HepG2 (cell line): ENCODE measurements at places on chromosomes 3 and 15.

DNA sequence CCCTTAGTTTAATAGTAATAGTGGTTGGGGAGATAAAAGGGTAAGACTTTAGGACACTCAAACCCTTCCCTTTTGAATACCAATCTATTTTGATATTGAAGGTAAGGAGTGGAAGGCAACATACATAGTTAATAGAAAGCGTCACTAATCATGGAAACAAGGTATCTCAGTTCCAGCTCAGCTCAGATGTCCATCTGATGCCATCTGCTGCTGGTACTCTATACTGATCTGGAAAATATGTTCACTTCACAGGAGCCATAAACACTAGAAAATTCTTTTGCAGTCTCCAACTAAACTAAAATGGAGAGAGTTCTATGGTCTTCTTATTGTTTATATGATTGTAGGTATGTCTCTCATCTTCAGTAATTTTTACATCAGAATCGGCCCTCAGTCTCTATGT, 1777.1 kb downstream of the OTOL1 start:
- no peak overlapping the region for H3K27ac ChIP-seq
- no peak for DNase-seq
- H3K36me3 ChIP-seq, result no peaks in the 10 kb centered on the region
- H3K27me3 ChIP-seq, result no peaks in the 10 kb centered on the region
- no peaks in the 10 kb centered on the region for H3K4me1 ChIP-seq
- no peak overlapping the region for H3K4me3 ChIP-seq

DNA sequence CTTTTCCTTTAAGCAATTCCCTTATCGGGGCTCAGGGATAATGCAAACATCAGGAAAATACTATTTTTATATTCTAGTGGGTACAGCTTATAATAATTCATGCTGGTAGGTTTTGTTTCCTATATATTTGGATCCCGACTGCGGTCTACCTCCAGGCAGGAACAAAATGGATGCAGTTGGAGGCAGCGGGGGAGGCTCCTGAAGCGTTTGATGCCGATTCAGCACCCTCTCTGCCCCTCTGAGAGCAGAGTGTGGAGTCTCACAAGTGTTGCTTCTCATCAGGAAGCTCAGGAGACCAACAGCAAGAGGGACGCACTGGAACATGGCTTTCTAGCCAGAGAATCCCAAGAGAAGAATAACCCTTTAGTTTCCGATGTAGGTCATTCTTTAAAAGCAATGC, 104.9 kb downstream of the RORA start:
- DNase-seq, result no peak
- H3K27ac ChIP-seq, result no peak overlapping the region
- H3K27me3 ChIP-seq, result peaks cover 15% of the 10 kb centered on the region; the same call in 2 of the 3 replicates
- H3K4me3 ChIP-seq, result no peak overlapping the region

DNA sequence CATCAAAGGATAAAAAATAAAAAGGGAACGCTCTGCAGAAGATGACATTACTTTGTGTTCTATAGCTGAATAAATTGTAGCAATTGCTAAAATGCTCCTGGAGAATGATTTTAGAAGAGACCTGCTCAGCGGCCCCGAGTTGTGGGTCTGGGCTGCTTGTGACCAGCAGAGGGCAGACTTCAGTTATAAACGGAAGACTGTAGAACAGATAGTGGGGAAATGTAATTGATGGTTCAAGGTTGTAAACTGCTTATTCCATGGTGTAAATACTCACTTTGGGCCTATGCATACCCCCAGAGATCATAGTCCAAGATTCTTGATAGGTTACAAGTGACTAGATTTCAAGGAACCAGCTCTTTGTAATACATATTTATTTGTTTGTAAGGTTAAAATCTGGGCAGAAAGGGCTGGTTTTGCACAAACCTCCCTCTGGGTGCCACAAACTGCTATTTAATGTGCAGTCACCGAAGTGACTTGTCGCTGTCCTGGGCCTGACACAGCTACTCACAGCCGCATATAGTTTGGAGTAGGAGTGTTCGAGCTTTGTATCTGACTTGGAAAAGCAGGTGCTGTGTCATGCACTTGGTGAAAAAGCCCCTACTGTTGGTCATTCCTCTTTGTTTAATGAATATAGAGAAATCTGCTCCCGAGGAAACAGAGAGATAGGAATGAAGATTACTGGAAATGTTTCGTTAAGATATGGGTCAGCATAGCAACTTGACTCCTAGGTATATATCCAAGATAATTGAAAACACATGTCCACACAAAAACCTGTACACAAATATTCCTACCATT, 34.7 kb upstream of the NDUFB4 start:
- no peak overlapping the region for H3K4me3 ChIP-seq
- peaks cover 8% of the 10 kb centered on the region; the same call in 1 of the 3 replicates for H3K27me3 ChIP-seq
- peak; percentile 35 for DNase-seq
- H3K36me3 ChIP-seq, result no peaks in the 10 kb centered on the region
- peaks cover 23% of the 10 kb centered on the region for H3K4me1 ChIP-seq
- H3K27ac ChIP-seq, result no peak overlapping the region

GRCh38 chr3:114624047-114624445, 330.2 kb downstream of the TIGIT start:
- no peaks in the 10 kb centered on the region for H3K36me3 ChIP-seq
- peak; percentile 9 for DNase-seq
- H3K27me3 ChIP-seq, result no peaks in the 10 kb centered on the region
- H3K4me1 ChIP-seq, result peaks cover 39% of the 10 kb centered on the region
- peak overlapping the region; percentile 57 for H3K4me3 ChIP-seq

- no peak overlapping the region for H3K4me3 ChIP-seq
- H3K4me1 ChIP-seq, result no peaks in the 10 kb centered on the region
- DNase-seq, result no peak
- no peaks in the 10 kb centered on the region for H3K36me3 ChIP-seq
- H3K27ac ChIP-seq, result no peak overlapping the region
- no peaks in the 10 kb centered on the region for H3K27me3 ChIP-seq
Observed at GRCh38 chr3:5466065-5466464, 278.6 kb downstream of the EDEM1 start.

- no peaks in the 10 kb centered on the region for H3K27me3 ChIP-seq
- peak; percentile 39 for DNase-seq
- no peaks in the 10 kb centered on the region for H3K4me1 ChIP-seq
- no peak overlapping the region for H3K27ac ChIP-seq
- H3K4me3 ChIP-seq, result no peak overlapping the region
- no peaks in the 10 kb centered on the region for H3K36me3 ChIP-seq
Observed at GRCh38 chr15:74489518-74490338, 28.8 kb upstream of the UBL7 start.

DNA sequence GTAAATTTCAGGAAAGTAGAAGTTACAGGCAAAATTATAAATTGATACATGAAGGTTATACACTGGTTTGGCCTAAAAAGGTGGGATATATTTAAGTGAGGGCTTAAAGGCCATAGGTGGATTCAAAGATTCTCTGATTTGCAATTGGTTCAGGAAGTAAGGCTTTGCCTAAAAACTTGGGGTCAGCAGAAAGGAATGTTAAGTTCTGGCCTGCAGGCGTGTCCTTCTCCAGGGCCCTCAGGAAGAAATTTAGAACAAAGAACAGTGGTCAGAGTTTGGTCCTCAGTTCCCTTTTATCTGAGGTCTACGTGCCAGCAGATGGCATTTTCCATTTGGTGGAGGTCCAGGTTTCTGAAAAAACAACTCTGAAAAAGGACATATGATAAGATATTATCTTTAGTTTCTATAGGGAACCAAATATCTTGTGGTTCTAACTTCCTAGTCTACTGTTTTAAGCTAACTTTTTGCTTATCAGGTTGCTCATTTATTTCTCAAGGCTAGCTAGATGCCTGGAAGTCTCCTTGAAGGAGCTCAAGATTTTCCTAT, 40.5 kb downstream of the SCN11A start:
- no peak for DNase-seq
- no peaks in the 10 kb centered on the region for H3K27me3 ChIP-seq
- no peak overlapping the region for H3K4me3 ChIP-seq

- no peaks in the 10 kb centered on the region for H3K4me1 ChIP-seq
- no peaks in the 10 kb centered on the region for H3K27me3 ChIP-seq
- DNase-seq, result no peak
- H3K4me3 ChIP-seq, result no peak overlapping the region
Observed at GRCh38 chr3:113431811-113432210, 9.5 kb downstream of the CFAP44 start.

DNA sequence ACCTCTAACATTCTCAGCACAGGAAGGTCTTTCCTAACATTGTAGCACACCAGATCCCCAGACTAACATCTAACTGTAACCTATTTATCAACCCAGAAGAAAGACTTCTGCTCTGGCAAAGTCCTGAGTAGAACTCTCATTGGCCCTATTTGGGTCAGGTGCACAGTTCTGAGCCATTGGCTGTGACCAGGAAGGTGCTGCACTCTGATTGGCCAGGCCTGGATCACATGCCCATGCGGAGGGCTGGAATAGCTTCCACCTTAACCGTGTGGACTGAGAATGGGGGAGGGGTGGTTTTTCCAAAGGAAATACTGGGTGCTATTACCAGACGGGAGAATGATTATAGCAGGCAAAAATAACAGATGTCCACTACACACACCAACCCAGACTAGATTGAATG, 11.5 kb downstream of the FEZF2 start:
- H3K27me3 ChIP-seq, result peaks cover 18% of the 10 kb centered on the region; the same call in 2 of the 3 replicates
- no peaks in the 10 kb centered on the region for H3K36me3 ChIP-seq
- DNase-seq, result no peak
- no peak overlapping the region for H3K27ac ChIP-seq

- H3K4me3 ChIP-seq, result no peak overlapping the region
- no peak overlapping the region for H3K27ac ChIP-seq
- H3K4me1 ChIP-seq, result no peaks in the 10 kb centered on the region
Observed at GRCh38 chr3:153073636-153074035, 88.4 kb upstream of the RAP2B start.

DNA sequence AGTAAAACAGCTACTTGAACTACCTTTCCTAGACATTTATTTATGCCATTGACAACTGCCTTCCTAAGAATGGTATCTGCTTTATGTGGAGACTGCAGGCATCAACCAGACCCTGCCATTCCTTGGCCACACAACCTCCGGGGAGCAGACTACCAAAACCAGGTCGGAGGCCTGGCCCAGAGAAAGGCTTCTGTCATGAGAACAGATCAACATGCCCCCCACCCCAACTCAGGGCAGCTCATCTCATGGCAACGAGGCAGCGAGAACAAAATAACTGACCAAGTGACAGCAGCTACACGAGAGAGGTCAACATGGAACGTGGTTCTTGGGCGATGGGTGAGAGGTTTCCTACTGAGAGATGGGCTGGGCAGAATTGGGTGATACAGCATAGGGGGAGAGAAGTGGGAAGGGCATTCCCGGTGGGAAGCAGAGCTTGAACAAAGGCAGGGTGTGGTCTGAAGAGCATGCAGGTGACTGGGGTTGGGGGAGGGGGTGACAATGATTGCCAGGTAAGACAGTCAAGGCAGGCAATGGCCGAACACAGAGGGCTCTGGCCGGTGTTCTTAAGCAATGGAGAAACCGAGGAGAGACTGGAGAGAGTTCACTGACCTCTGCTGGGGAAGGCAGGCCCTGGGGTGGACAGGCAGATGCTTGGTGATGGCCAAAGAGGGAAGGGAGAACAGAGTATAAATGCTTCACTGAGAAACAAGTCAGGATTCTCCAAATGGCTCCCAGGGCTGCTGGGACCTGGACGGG, 33.9 kb downstream of the CCDC12 start:
- peak overlapping the region; percentile 73 for H3K27ac ChIP-seq
- H3K27me3 ChIP-seq, result no peaks in the 10 kb centered on the region
- peaks cover 94% of the 10 kb centered on the region for H3K4me1 ChIP-seq
- no peak for DNase-seq
- peaks cover 49% of the 10 kb centered on the region for H3K36me3 ChIP-seq
- H3K4me3 ChIP-seq, result peak overlapping the region; percentile 17; the same call in 1 of the 2 replicates

- peaks cover 12% of the 10 kb centered on the region; the same call in 1 of the 3 replicates for H3K36me3 ChIP-seq
- no peak overlapping the region for H3K4me3 ChIP-seq
- no peak overlapping the region for H3K27ac ChIP-seq
- H3K27me3 ChIP-seq, result no peaks in the 10 kb centered on the region
- peaks cover 11% of the 10 kb centered on the region for H3K4me1 ChIP-seq
Observed at GRCh38 chr3:128222796-128223385, 69.6 kb downstream of the EEFSEC start.

DNA sequence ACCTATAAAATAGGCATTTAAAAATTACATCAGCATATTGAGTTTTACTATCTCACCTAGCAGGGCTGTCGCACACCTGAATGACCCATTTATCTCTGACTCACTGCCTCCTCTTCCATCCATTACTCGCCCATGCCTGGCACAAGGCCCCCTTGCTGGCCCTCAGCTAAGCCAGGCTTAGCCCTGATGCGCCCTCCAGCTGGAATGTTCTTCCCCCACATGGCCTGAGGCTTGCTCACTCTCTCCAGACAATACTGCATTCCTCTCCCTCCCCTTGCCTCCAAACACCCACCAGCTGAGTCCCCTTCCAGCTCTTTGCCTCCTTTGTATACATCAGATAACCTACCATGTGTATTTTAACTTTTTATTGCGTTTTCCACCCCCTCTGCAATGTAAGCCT, 7.2 kb downstream of the SH3BP5 start:
- DNase-seq, result no peak
- no peaks in the 10 kb centered on the region for H3K36me3 ChIP-seq
- no peak overlapping the region for H3K4me3 ChIP-seq
- peaks cover 13% of the 10 kb centered on the region for H3K4me1 ChIP-seq
- H3K27me3 ChIP-seq, result peaks cover 19% of the 10 kb centered on the region; the same call in 2 of the 3 replicates
- H3K27ac ChIP-seq, result no peak overlapping the region

DNA sequence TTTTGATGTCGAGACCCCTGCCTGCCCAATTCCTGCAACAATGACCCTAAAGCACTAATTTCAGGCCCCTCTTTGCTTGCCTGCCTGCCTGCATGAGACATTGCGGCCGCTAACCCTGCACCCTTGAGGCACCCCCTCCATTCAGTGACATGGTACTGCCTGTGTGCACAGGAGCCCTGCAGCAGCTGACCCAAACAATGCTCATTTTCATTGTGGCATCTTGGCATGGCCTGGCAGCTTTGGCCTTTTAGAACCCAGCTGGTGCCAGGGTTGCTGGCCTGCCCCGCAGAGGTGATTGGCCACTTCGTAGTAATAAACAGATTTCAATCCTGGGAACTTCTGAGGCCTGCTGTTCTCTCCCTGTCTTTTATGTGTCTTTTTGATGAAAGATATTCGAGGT, 33.8 kb downstream of the SLCO3A1 start:
- no peaks in the 10 kb centered on the region for H3K36me3 ChIP-seq
- no peak for DNase-seq
- H3K4me1 ChIP-seq, result no peaks in the 10 kb centered on the region
- H3K4me3 ChIP-seq, result no peak overlapping the region
- H3K27me3 ChIP-seq, result no peaks in the 10 kb centered on the region; the same call in 2 of the 3 replicates

- peaks cover 30% of the 10 kb centered on the region for H3K4me1 ChIP-seq
- no peak overlapping the region for H3K27ac ChIP-seq
- no peaks in the 10 kb centered on the region for H3K27me3 ChIP-seq
Observed at GRCh38 chr3:61582287-61582686, 20.9 kb downstream of the PTPRG start.

DNA sequence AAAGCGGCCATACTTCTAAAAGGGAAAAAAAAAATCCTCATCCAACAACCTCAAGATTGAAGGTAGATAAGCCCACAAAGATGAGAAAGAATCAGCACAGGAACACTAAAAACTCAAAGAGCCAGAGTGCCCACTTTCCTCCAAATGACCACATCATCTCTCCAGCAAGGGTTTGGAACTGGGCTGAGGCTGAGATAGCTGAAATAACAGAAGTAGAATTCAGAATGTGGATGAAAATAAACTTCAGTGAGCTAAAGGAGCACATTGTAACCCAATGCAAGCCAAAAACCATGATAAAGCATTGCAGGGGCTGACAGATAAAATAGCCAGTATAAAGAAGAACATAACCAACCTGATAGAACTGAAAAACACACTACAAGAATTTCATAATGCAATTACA, 158.7 kb upstream of the UBE2E2 start:
- DNase-seq, result no peak
- H3K27ac ChIP-seq, result no peak overlapping the region
- H3K4me3 ChIP-seq, result no peak overlapping the region
- no peaks in the 10 kb centered on the region for H3K4me1 ChIP-seq
- H3K27me3 ChIP-seq, result no peaks in the 10 kb centered on the region
- H3K36me3 ChIP-seq, result no peaks in the 10 kb centered on the region

GRCh38 chr3:10716964-10717363, 99.1 kb upstream of the SLC6A11 start:
- H3K4me3 ChIP-seq, result no peak overlapping the region
- no peak overlapping the region for H3K27ac ChIP-seq
- H3K27me3 ChIP-seq, result peaks cover 34% of the 10 kb centered on the region; the same call in 2 of the 3 replicates
- H3K4me1 ChIP-seq, result no peaks in the 10 kb centered on the region
- H3K36me3 ChIP-seq, result no peaks in the 10 kb centered on the region
